CD8-positive, alpha-beta memory T cell (primary cell): ENCODE measurements at places on chromosomes 12 and 14.
A peak's percentile ranks its signal among the peaks of the same experiment; 100 is the strongest.

- DNase-seq: no peak
Observed at GRCh38 chr12:95548056-95548538, 3.2 kb downstream of the USP44 start.

- no peak for DNase-seq
Observed at GRCh38 chr14:62736048-62737043, 308.9 kb downstream of the KCNH5 start.

- DNase-seq: no peak
Observed at GRCh38 chr12:87575906-87576305, 453.3 kb downstream of the C12orf50 start.

DNA sequence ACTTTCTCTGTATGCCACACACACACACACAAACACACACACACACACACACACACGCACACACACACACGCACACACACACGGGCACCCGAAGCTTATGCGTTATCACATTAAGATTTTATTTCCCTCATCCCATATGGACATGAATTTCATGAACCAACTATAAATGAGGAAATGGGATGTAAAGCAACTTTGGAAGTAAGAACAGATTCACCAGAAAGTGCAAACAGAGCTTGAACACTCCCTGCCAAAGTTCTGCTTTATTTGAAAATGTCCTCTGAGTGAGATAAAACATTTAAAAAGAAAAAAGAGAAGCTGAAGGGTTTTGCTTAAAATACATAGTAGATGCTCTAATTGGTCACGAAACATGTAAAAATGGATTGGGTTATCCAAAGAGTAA, 90.4 kb upstream of the OTX2 start:
- no peak for DNase-seq

GRCh38 chr12:76080729-76081415, 3.6 kb downstream of the NAP1L1 start:
- DNase-seq: no peak

DNA sequence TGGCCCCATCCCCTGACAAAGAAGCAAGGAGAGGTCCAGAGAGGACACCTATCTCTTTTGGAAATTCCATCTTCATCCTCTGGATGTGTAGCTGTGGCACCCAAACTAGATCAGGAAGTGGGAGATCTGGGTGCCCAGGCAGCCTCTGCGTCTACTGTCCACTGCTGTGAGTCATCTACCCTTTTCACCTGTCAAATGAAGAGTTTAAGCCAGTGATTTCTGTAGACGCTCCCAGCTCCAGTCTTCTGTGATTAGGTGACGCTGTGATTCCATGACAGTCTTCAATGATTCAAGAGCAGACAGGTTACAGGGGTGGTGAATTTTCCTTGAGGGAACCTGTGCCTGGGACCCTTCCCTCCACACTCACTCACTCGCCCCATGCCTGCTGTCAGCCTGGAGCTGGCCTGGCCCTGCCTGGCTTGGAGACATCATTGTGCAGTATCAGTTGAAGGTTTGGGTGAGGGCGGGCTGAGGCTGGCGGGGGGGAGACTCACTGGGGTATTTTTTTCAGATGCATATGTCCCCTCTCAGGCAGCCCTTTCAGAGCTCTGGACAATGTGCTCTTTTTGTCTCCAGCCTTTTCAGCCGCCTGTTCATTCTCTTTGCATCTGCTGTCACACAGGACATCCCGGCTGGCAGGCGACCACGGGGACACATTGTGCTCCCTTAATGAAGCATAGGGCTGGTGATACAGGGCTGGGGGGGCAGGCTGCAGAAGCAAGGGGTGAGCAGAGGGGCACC, 56.8 kb upstream of the PARP11 start:
- no peak for DNase-seq

- peak; percentile 50 for DNase-seq
Observed at GRCh38 chr12:91877456-91878235, 268.0 kb downstream of the BTG1 start.

DNA sequence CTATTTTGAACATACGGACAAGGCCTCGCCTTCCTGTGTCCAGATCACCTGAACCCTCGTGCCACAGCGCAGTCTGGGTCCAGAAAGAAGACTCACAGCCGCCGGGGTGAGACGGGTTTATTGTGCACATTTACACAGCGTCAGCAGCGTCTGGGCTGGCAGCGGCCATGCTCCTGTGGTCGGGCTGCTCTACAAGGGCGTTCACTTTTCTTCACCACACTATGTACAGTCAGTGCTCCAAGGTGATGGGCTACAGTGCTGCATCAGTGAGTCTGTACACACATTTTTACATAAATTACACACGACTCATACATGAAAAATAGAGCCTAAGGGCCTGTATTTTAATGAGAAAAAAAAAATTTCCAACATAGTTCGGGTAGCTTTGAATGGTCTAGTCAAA, 18.0 kb downstream of the ZFYVE21 start:
- peak; percentile 33 for DNase-seq

DNA sequence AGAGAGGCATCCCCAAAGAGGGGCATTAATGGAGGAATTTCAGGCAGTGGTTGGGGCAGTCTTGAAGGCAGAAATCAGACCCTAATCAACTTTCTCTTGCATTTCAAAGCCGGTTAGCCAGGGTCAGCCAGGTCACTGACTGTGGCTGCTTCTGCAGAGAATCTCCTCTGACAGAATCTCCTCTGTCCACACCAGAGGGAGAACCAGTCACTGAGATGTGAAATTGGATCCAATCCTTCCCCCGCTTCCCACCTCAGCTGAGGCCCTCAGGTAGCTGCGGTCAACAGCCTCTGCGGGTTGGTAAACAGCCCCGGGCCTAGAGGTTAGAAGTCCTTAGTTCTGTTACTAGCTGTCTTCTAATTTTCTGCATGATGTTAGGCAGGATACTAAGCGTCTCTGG, 39.8 kb upstream of the NUAK1 start:
- no peak for DNase-seq

GRCh38 chr14:90274808-90275457, 18.6 kb downstream of the PSMC1 start:
- no peak for DNase-seq

DNA sequence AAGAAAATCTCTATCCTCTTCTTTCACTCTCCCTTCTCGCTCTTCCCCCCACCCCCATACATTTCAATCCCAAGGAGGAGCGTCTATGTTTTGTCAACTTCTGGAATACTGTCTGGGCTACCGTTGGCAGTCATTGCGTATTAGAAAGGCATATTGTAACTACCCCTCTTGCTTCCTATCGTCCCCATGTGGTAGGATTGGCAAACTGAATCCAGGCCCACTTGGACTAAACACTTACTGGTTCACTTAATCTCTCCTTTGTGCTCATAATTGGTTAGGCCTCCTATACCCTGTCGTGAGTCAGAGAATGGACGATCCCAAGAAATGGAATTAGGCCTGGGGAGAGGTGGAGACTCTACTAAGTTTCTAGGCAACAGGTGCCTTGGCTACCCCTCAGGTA, 68.8 kb upstream of the SLC8A3 start:
- no peak for DNase-seq

- DNase-seq: peak; percentile 37
Observed at GRCh38 chr12:96258104-96258961, 64.2 kb downstream of the ELK3 start.

DNA sequence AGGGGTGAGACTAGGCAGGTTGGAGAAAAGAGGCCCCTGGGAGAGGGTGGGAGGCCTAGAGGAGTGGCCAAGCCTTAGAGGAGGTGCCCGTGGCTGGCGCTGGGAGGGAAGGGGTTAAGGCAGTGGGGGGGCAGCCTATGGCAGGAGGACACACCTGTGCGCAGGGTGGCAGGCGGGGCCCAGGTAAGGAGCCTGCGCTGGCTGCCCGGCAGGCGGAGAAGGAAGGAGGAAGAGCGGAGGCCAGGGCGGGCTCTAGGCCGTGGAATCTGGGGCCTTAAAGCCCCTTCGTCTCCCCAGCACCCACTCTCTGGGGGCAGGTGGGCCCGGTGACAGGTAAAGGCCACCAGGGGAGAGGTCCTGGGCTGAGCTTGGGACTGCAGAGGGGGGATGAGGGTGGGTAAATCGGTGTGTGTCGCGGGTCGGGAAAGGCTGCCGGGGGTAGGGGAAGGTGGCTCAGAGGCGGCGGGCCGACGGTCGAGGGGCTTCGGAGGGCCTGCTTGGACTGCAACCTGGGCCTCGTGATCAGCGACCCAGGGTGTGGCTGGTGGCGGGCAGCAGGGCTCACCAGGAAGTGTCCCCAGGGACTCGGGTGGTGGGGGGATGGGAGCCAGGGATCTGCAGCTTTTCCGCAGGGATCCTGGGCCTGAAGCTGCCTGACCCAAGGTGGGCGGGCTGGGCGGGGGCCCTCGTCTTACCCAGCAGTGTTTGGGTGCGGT, 7.3 kb downstream of the PHB2 start:
- DNase-seq: no peak

DNA sequence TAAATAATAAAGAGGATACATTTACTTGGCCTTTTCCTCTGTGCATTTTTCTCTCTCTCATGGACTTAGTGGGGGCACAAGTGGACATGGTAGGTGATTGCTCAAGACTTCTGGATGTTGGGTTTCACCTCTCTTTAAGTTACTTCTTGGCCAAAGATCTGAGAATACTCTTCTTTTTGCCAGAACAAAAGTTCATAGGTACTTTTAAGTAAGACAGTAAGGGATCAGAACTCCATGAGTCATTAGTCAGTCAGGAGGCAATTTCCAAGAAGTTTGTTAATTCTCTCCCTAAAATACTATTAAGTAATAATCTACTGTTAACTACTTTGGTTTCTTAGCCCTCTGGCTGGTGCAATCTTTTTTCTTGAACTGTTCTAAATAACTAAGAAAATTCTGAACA, 84.2 kb downstream of the GRIP1 start:
- no peak for DNase-seq

GRCh38 chr12:106113446-106113823, 25.3 kb downstream of the NUAK1 start:
- DNase-seq: no peak

DNA sequence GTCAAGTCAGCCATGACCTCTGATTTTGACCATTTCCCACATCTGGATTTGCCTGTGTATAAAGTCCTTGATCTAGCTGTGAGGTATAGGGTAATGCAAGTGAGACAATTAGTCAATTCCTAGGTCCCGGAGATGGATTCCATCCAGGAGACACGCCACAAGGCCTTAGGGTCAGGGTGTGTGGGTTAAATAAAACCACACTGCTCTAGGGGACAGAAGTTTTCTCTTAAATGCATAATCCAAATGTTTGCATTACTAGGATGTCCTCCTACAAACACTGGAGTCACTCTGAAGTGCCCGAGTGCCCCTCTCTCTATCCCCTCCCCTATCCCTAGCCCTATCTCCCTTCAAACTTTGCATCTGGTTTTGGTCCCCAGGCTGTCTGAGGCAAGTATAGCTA, 26.8 kb downstream of the LRIG3 start:
- DNase-seq: no peak

DNA sequence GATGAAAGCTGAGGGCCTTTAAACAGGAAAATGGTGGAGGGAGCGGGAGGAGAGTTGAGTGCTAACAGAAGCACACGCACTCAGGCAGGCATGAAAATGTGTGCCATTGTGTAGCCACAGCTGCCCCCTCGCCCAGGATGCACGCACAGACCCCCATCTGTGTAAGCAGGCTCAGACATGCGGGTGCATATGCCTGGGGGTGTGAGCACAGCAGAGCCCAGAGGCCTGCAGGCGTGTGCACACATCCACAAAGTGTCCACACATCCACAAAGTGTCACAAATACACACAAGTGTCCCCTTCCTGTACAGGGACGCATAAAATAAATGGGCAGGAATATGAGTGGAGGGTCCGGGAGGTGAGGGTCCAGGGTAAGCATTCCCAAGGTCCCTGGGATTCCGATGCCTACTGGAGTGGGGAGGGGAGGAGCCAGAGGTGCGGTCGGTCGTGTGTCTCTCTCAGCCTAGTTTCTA, 805 bp upstream of the KRT7 start:
- no peak for DNase-seq

- DNase-seq: no peak
Observed at GRCh38 chr12:25997201-25997963, 38.9 kb downstream of the RASSF8 start.

DNA sequence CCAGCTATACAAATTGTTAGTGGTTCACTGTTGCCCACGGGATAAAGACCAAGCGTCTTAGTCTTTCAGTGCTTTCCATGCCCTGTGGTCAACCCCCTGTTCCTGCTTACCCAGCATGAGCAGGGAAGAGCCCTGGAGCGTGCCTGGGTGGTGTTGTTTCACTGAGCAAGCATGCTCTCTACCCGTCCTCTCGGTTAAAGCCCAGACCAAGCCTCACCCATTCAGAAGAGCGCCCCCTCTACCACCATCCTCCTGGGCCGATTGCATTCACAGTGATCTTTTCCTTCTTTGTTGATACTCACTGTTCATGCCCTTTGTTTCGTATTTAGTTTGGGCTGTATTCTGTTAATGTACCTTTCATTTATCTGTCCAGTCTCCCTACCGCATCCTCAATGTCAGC, 25.1 kb downstream of the DYRK4 start:
- no peak for DNase-seq

DNA sequence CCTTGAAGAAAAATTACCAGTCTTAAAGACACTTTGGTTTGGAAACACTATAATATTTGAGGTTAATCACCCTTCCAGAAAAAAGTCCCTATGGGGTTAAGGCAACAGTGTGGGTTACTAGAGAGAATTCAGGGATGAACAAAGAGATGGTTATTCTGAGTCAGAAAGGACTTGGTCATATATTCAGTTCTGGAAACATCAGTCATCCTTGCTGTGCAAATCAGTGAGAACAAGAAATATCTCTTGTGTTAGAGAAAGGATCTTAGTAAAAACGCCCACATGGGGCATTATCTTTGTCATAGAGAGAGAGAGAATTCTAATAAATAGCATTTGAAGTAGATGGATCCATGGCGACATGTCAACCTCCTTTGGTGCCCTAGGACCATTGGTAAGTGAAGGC, 59.4 kb upstream of the E2F7 start:
- DNase-seq: no peak

DNA sequence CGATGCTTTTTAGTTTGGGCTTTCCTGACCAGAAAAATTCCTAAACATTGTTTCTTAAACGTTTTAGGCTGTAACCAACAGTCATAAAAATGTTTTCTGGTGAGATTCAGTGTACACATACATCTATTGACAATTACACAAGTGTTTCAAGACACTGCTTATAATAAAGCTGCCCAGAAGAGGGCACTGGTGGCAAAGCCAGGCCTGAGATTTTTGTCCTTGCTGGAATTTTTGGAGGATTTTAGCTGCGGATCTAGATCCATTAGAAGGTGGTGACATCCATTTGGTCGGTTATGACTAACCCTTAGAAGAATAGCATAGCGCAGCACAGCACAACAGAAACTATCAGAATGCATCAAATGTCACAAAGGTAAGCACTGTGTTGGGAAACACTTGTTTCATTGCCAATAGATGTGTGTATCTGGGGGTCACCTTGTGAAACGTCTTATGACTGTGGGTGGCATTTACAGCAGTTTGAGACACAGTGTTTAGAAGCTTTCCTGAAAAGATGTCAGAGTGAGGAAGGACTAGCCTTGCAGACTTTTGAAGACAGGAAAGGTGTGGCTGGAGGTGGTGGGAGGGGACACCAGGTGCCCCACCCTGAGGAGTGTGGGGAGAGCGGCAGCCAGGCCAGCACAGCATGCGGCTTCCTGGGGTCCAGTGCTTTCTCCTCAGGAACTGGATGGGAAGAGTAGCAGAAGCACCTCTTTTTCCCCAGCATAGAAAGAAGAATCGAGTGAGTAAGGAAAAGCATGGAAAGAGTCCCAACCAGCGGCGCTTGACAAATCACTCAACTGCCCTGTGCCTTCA, 54.7 kb upstream of the FKBP4 start:
- no peak for DNase-seq

- DNase-seq: peak; percentile 42
Observed at GRCh38 chr12:14664434-14665023, 31.9 kb downstream of the GUCY2C start.

- no peak for DNase-seq
Observed at GRCh38 chr12:3744229-3744901, 8.5 kb downstream of the CRACR2A start.
